Stimulated activated CD8-positive, alpha-beta memory T cell treated with anti-CD3 and anti-CD28 coated beads, Interleukin-4, amount 100 ng/mL, for 1 hour (primary cell): ENCODE measurements at places on chromosomes 5 and 9.

DNA sequence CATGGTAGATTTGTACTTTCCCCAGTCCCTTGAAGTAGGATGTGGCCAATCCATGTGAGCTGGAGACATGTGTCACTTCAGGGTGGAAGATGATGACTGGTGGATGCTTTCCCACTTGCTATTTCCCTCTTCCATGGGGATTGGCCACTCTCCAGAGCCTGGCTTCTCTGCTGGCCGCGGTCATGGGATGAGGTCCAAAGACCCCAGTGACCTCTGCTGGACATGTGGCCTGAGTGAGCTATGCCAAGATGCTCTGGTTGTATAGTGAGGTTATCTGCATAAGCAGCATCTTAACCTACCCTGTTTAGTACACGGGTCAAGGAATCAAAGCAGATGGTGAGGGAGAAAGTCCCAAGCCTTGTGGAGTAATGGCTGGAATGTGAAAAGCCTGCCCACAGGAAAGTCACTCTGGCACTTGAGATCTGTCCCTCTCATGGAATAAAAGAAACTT is 47.1 kb downstream of the SH3PXD2B start:
- DNase-seq: no peak

GRCh38 chr9:121610638-121610953 is 40.8 kb upstream of the DAB2IP start:
- DNase-seq: no peak

DNA sequence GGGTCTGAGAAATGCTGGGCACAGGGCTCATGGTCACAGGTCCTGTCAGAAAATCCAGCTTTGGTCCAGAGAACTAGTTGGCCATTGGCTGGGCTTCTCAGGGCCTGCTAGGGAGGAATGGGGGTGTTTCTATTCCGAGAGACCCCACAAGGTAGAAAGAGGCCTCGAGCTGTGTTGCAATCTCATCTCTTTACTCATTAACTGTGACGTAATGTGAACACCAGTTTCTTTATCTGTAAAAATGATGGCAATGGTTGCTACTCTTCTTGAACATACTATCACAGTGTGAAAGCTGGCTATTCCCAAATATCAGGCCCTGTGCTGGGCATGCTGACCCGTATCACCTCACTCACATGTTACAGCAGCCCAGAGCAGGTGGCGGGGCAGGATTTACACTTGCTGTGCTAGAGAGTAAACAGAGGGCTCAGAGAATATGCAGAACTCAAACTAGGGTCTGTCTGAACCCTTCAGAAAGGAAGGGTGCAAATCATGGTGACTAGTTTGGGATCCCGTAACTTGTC is 35.7 kb upstream of the SLC25A51 start:
- no peak for DNase-seq

GRCh38 chr5:116763987-116764866 is 189.6 kb upstream of the SEMA6A start:
- DNase-seq: no peak

DNA sequence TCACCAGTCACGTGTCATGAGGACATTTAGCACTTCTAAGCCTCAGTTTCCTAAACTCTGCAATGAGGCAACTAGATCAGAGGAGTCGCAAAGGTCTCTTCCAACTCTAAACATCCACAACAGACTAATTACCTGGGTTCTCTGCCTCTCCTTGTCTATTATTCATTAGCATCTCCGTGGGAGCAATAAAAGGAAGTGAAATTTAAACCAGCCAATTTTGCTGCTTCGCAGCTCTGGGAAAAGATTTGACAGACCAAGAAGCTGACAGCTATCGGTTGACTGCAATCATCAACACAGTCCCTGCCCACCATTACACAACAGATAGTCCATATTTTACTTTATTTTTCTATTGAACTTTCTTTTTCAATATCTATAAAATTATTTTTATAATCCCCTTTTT is 308.9 kb downstream of the NR2F1-AS1 start:
- no peak for DNase-seq

- no peak for DNase-seq
These were observed 55.7 kb upstream of the SPDL1 start for GRCh38 chr5:169527863-169528262.

DNA sequence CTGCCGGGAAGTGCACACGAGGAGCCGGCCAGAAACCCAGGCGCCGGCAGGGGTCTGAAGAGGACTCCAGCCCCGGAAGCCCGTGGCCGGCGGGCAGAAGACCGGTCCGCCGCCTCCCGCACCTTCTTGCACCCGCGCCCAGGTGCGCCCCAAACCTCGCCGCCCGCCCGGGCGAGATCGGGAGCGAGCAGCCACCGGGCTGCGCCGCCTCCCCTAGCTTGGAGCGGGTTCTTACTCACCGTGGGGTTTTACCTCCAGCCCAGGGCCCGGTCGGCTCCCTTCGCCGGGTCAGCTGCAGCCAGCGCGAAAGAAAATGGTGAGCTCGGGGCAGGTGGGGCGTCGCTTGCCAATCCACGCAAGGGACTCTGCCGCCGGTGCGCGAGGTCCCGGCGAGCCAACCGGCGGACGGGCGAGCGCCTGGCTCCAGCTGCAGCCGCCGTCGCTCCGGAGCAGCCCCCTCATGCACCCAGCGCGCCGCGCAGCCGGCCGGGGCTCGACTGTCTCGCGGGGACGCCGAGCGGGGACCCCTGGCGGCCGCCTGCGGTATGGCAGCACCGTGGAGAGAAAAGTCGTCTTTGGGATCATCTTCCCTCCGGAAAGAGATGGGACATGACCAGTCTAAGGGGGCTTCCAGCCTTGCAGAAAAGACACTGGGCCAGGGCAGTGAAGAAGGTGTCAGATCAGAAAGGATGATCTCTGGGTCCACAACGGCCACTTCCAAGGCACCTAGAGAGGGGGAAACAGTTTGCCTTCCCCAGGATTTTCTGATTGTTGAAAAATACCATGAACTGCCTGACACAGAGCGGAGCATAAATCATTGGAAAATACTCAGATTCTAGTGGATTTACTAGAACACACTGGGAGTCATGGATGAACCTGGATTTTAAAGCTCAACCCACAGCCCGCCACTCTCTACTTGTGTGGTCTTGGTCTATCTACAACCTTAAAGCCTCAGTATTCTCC is at the start of gene MOB3B:
Gene MOB3B, minus strand, starts transcription at position 499 of the 963 bp plus-strand sequence. CDS start 74,264 bp downstream, outside the sequence.
- peak; percentile 59 for DNase-seq

DNA sequence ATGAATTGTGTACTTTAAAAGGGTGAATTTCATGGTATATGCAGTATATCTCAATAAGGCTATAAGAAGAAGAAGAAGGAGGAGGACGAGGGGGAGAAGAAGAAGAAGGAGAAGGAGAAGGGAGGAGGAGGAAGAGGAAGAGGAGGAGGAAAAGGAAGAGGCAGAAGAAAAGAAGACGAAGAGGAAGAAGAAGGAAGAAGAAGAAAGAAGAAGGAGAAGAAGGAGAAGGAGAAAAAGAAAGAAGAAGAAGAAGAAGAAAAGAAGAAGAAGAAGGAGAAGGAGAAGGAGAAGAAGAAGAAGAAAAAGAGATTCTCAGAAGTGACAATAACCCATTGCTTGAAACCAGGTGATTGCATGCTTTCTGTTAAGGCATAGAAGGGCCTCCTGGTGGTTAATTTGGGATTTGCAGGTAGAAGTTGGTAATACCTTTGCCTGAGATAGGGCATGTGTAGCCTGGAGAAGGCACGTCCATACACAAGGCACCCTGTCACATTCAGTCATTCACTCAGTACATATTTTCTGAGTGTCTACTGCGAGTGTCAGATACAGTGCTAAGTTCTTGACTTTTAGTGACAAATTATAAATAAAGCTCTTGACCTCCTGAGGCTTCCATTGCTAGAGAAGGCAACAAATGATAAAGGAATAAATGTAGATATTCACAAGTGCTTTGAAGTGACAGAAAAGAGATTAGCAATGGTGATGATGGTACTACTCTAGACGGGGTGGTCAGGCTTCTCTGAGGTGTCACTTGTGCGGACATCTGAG is 231.3 kb downstream of the NPR3 start:
- DNase-seq: no peak

DNA sequence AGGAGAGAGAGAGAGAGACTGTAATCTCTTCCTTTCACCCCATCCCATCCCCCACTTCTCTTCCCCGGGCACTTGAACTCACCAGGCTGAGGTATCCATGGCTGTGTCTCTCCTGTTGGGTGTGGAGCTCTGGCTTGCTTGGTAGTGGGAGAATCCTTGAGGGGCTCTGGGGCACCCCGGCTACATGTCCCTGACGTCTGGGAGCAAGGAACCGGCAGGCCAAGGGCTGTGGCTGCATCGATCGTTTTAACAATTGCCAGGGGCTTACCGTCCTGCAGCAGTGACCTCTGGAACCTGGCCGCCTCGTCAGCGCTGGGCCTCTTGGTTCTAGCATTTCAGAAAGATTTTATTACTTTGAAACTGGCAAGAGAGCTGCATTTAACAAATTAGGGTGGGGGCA is 30.0 kb downstream of the FGF18 start:
- DNase-seq: no peak

- no peak for DNase-seq
These were observed 452.1 kb upstream of the RGMB start for GRCh38 chr5:98321361-98321760.

GRCh38 chr5:175508896-175509295 is 30.5 kb downstream of the SFXN1 start:
- no peak for DNase-seq

DNA sequence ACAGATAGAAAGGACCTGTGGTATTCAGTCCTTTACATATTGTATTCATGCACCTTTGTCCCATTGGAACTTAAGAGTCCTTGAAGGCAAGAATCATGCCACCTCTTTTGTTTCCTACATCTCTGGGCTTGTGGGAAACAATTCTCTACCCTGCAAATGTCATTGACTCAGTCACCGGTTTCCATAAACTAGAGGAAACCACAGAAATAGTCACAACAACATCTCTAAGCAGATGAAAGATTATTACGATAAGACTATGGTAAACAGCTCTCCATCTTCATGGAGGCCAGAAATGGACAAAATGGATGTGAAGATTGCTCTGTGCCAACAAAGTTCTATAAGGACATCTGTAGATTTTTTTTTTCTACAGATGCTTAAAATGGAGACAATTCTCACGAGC is 165.5 kb downstream of the PIK3R1 start:
- DNase-seq: no peak

GRCh38 chr5:154278908-154279307 is 88.4 kb downstream of the GALNT10 start:
- DNase-seq: no peak

DNA sequence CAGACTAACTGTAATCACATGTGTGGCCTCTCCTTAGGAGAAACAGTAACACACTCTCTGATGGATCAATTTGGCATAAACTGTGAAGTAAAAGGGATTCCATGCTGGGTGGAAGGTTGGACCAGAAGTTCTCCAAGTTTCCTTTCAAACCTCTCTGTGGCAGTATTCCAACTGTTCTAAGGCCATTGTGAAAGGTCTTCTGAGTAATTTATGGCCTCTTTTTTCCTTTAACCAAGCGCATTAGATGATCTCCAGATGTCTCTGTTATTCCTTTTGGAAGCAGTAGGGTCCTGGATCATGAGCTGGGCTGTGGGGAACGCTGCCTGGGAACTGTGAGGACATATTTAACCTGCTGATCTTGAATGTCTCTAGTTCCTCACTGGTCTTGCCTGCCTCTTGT is 80.6 kb upstream of the IL6ST start:
- DNase-seq: no peak

DNA sequence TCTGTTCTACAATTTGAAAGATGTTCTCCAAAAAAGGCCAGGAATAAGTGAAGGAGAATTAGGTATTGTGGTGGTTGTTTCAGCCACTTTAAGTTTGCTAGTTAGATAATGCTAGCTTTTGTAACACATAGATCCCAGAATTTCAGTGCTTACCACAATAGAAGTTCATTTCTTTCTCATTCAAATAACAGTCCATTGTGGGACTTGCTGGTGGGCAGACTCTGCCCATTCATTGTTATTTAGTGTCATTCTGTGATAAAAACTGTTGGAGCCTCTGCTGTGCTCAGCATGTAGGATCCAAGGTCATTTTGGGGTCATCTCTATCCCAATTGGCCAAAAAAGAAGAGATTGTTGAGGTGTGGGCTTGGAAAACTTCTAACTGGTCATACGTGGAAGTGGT is 106.8 kb downstream of the CCDC192 start:
- no peak for DNase-seq

DNA sequence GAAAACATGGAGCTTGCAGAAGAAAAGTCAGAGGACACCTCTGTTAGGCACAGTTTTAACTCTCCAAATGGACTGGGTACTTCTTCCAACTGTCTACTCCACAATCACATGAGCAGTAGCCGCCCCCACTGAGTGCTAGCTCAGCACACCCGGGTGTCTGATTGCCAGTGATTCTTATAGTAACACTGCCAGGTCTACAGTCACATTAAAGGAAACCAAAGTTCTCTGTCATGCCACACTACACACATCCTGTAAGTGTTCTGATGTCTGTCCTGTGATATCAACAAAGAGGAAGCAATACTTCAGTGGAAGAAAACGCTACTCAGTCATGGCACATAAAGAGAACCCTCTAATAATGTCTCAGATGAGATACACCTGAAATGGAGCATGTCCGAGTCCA is at the start of gene HAVCR2:
Gene HAVCR2, minus strand, starts transcription at position 69 of the 400 bp plus-strand sequence. Its CDS starts 61 bp downstream, at position 8.
- DNase-seq: no peak

- DNase-seq: no peak
These were observed 32.7 kb downstream of the IER5L start for GRCh38 chr9:129145316-129145715.

GRCh38 chr9:115200711-115201505 is 83.0 kb upstream of the TNC start:
- no peak for DNase-seq

GRCh38 chr5:40483316-40483715 is 196.4 kb upstream of the PTGER4 start:
- DNase-seq: no peak

DNA sequence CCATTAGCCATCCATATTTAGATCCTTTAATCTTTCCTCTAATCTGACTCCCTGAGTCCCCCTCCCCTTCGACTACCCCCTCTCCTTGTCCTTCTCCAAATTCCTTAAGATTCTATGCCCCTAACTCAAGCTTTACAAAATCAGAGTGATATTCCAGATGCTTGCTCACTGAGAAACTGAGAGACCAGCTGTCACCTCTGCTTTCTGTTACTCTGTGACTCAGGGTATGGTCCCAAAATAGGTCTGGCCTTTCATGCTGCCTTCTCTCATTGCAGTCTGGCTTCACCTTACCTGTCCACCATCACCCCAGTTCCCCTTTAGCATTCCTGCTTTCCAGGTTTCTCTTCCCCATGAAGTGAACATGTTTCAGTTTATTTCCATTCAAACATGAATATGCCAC is 383.3 kb upstream of the SLC30A5 start:
- DNase-seq: no peak

DNA sequence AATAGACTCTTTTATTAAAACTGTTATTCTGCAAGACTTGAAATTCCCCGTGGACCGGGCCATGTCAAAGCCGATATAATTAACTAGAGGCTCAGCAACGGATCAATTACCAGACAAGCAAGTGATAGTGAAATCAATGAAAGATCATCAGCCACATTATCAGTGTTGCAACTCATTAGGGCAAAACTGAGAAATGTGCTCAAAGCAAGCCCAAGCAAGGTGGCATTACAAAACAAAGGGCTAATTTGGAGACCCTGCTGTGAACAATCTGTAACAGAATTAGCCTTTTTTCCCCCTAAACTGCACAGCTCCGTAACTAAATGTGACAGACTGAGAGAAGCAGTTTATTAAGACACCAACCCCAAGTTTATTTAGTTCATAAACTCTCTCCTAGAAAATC is 140.3 kb downstream of the BNC2 start:
- DNase-seq: no peak

- no peak for DNase-seq
These were observed 199.3 kb downstream of the DMRTA1 start for GRCh38 chr9:22645893-22646292.

- DNase-seq: no peak
These were observed 181.4 kb downstream of the GAS1 start for GRCh38 chr9:86765746-86766430.
